ENCODE measurements at places on chromosomes 6 and 20.

DNA sequence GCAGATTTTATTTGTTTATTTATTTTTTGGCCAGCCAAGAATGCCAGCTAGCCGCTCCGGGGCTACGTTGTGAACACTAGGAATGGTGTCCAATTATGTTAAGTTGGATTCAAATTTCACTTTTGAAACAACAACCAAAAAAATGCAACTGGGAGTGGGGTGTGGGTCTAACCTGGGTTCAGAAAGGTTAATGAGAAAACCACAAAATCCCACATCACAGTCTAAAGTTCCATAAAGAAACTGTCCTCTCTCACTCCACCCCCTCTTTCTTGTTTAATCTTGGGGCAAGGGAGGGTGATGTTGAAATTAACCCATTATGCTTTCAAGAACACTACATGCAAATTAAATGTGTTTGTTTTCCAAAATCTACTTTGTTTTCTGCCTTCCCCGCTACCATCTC, 77.2 kb downstream of the LINC00237 start:
- DNase-seq, result no peak

GRCh38 chr20:17896193-17896723, 72.3 kb downstream of the SNX5 start:
- DNase-seq, result no peak

DNA sequence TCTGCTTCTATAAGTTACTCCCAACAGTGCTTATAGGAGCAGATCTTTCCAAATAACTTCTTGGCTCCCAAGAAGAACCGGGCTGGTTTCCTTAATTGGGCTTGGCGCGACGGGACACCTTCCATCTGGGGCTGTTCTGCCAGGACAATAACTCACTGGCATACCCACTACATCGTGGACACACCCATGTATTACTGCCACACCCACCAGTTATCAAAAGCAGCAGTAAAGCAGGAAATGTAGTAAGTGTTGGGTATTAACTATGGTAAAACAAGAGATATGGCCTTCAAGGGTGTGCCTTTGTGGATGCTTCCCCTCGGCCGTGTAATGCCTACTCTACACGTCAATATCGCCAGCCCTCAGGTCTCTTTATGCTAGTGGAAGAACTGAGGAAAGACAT, 24.7 kb downstream of the CNKSR3 start:
- DNase-seq, result no peak

- DNase-seq, result no peak
These were observed 27.2 kb downstream of the ACSS1 start for GRCh38 chr20:25030649-25031207.

GRCh38 chr20:49400904-49401303, 81.6 kb downstream of the KCNB1 start:
- no peak for DNase-seq

DNA sequence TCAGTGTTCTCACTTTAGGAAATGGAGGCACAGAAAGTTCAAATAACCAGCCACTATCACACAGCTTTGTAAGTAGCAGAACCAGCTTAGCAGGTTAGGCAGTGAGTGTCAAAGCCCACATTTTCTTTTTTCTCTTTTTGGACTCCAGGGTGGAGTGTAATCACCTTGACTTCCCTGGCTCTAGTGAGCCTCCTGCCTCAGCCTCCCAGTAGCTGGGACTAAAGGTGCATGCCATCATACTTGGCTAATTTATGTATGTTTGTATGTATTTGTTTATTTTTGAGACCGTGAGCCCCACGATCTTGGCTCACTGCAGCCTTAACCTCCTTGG, 7.8 kb upstream of the NCOA3 start:
- DNase-seq, result no peak

DNA sequence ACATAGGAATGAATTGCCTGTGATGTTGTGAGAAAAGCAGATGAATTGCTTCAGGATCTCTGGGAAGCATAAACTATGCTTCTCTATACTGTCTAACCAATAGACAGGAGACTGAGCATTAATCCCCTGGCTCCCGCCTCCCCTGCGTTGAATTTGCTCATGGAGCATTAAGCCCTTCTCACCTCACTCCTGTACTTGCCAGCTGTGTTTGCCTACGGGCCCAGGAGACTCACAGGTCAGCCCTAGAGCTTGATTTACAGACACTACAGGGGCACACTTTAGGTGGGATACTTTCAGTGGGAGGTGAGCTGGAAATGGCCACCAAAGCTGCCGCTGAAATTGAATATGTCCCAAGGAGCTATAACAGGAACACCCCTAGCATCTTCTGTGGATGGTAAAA, 418.7 kb downstream of the CBLN4 start:
- DNase-seq, result no peak

DNA sequence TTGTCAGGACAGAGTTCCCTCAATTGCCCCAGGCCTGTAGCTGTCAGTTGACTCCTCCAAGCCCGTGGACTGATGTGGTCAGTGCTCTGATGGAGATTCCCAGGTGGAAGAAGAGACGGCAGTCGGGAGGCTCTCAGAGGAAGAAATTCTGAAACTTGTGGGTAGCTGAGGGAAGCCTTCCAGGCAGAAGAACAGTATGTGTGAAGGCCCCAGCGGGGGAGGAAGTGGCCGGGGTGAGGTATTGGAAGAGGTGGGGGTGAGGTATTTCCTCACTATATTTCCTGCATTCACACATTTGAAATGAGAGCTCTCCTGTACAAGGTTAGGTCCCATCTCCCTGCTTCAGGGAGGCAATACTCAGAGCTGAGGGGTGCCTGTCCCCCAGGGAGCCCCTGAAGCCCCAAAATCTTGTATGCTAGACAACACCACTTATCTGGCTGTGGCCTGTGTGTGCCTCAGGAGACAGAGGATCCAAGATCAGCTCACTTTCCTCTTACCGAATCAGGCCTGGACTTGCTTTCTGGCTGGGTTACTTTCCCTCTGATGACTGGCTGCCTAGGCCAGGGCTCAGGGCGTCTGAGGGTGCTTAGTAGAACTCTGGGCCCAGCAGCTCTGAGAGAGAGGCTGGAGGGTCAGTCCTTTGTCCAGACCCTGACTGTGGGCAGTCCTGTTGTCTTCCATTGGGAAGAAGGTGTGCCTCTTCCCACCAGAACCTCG, 49.3 kb upstream of the MYL9 start:
- DNase-seq, result no peak

GRCh38 chr6:111812060-111813038, 60.9 kb downstream of the FYN start:
- no peak for DNase-seq

DNA sequence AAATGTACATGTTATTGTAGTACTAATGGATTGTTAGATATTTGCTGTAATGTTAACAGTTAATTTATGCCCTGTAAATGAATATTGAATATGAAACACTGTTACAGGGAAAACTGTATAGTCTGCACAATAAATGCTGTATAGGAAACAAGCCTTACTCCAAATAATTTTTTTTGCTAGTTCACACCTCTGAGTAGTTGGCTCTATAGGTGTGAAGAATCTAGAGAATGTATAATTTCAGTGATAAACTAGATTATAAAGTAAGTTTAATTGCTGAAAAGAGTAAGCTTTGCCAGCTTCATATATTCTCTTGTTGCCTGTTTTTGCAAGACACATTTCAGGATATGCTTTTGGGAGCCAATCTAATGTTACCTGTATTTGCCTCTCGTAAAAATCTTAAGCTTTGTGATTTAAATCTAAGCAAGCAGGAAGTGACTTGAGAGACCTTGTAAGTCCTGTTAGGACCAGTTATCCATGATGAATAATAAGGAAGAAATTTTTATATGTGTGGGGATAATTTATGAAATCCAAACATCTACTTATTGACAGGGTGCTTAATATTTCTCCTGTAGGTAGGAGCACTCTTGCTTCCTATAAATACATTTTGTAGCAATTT, 232.4 kb downstream of the ZFAND3 start:
- no peak for DNase-seq

DNA sequence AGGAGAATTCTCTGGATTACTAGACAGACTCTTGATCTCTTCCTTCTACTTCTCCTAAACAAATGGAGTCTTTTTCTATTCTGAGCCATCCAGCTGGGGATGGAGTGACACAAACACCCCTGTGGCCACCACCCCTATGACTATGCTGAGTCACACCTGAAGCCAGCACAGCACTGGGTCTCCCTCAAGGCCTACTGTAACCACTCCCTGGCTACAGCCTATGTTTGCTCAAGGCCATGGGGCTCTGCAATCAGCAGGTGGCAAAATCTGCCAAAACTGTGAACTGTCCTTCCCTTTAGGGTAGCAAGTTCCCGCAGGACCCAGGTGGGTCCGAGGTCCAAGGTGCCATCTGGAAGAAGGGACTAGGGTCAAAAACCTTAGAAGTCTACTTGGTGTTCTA, 132.3 kb downstream of the TINAG start:
- DNase-seq, result no peak

DNA sequence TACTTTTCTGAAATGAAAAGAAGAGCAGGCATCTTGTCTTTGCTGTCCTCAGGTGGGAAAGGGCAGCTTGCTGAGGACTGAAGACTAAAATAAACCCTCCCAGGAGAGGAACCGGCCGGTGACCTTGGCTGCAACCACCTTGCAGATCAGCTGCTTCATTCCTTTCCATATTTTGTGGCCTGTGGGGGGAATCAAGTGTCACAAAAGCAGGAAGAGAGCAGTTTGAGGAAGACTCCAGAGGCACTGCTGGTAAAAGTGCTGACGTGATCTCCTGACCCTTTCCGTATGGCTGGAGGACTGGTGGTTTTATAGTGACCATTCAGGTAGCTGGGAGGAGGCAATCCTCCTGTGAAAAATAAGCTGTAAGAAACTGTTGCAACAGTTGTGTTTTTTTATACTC, 157.0 kb downstream of the PLCB4 start:
- no peak for DNase-seq

GRCh38 chr6:90885611-90886056, 298.8 kb upstream of the MAP3K7 start:
- DNase-seq, result no peak

GRCh38 chr20:58997141-58997770, 9.8 kb downstream of the CTSZ start:
- no peak for DNase-seq

DNA sequence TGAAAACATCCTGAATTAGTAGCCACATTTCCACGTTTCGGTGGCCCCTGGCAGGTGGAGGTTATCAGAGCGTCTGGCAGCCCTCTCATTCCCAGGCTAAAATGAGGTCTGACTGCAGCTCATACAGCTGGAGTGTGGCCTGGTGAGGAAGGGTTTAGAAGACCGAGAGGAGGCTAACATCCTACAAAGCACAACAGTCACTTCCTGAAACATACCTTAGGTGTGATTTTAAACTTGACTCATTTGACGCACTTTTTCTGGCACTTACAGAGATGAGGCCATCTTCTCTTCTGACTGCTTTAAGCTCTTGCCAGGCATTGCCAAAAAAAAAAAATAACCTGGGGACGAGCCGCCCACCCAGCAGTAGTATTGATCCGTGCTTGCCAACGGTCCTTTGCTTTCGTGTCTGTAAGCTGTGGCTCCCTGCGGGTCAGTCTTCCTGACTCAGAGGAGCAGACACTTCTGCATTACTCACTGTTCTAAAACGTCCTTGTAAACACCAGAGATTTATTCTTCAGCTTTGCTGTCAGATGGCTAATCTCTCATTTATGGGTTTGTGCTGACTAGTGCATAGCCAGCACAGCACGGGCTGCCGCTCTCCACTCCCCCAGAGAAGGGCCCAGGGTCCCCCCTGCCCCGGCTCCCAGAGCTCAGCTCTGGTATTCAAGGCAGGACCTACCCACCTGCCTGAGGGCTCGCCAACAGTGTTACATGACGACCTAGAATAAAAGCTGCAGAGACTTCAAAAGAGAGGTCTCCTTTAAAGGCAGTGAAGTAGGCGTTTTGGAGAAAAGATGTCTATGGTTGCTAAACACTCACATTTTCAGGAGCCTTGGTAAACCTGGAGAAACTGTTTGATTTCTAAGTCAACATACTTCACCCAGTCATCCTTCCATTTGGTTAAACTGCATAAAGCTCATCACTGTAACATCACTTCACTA, 78.5 kb upstream of the FRMD1 start:
- DNase-seq, result no peak

All from activated naive CD4-positive, alpha-beta T cell (primary cell).